ENCODE measurements at places on chromosomes 4 and X.

GRCh38 chr4:150082241-150082640 lies 4.0 kb downstream of the DCLK2 start:
- DNase-seq: no peak

GRCh38 chrX:42491137-42491907 lies 286.6 kb downstream of the PPP1R2C start:
- DNase-seq: no peak

- peak; percentile 87 for DNase-seq
Observed at GRCh38 chr4:138494931-138495330, 252.8 kb upstream of the SLC7A11 start.

DNA sequence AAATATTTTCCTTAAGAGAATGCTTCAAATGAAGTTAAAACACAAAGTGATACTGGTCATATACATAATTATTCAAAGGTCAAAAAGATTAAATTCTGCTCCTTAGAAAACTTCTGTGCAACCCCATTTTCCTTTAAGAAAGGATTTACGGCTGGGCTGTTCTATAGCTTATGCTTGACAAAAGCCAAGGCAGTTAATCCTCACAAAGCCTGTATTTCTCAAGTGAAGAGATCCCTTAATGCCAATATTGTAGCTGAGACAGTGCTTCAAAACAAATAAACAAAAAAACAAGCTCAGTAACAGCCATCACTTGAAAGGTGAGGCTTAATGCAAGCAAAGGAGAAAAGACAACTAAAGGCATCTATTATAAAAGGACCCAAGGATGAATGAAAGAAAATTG lies 42.5 kb downstream of the BTC start:
- DNase-seq: no peak

- DNase-seq: no peak
Observed at GRCh38 chr4:103497692-103498091, 222.1 kb downstream of the TACR3 start.

DNA sequence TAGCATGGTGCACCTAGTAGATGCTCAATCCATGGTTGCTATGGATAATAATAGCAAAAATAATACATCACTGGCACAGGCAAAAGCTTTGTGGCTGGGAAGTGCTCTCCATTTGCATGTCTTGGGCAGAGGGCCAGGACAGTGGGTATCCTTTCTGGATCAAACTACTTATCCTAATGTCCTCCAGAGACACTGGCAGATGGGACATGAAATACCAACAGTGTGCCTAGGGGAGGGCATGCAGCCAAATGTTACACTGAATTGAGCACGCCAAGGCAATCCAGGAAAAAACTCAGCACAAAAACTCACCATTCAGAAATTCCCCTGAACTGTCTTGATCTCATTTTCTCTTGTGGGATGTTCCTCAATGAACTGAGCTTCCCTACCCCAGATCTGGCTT lies 98.6 kb upstream of the SCML1 start:
- DNase-seq: no peak

DNA sequence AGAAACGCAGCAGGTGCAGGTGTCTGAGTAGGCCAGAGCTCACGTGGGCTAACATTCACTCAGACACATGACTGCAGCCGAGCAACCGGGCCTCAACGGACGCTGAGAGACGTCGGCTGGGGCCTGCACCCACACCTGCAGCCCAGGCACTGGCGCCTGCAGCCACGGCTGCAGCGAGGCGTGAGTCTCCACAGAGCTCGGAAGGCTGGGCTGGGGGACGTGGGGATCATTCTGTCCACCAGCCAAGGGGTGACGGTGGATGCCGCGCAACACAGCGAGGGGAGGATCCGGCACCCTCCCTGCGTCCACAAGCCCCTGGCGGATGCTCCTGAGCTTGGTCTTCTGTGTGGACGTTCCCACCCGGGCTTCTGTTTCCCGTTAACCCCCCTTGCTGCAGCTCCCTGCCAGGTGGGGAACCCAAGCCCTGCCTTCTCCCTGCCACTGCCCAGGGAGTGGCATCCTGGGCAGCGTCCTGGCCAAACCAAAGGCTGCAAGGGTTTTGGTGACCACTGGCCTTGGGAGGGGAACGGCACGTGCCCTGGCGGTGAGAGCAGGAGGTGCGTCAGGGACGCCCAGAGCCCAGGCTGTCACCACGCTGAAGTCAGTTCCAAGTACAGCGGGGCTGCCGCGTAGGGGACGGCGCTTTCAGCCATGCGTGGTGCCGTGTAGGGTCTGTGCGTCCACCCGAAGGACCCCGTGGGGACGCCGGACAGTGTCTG lies 16.3 kb downstream of the PPP2R3B start:
- no peak for DNase-seq
